ENCODE measurements at places on chromosomes 16 and 17.

GRCh38 chr16:6125483-6126259 is 1028.1 kb upstream of the EEF2KMT start:
- no peak for DNase-seq

DNA sequence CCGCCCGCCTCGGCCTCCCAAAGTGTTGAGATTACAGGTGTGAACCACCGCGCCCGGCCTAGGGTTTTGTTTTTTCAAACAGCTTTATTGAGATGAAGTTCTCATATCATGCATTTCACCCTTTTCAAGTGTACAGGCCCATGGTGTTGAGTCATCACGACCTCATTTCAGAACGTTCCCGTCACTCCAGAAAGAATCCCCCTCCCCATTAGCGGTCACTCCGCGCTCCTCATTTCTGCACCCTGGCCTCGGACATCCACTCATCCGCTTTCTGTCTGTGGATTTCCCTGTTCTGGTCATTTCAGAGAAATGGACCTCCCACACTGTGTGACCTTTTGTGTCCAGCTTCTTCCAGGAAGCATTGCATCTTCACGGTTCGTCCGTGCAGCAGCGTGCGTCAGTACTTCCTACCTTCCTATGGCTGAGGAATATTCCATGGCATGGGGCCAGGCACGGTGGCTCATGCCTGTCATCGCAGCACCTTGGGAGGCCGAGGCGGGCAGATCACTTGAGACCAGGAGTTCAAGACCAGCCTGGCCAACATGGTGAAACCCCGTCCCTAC is 135.2 kb upstream of the GSE1 start:
- DNase-seq = no peak

DNA sequence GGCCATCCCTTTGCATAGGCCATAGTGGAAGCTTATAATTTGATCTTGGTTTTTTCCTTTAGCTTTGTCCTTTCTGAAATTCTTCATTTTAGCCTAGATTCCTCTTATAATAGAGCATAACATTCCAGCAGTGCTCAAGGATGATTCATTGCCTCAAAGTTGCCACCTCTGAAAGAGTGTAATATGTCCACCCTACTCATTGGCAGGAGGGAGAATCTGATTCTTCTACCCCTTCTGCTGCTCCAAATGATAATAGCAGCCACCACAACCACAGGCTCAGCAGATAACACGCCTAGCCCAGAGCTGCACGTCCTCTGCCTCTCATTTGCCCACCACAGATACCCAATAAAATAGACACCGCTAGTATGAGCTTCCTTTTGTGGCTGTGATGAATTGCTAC is 337.4 kb upstream of the HSBP1 start:
- DNase-seq = no peak

DNA sequence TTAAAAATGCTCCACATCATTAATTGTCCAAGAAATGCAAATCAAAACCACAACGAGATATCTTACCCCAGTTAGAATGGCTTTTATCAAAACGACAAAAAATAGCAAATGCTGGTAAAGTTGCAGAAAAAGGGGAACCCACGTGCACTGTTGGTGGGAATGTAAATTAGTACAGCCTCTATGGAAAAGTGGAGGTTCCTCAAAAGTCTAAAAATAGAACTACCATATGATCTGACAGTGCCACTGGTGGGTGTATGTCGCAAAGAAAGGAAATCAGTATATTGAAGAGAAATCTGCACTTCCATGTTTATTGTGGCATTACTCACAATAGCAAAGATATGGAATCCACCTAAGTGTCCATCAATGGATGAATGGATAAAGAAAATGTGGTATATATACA is 38.2 kb upstream of the ZFHX3 start:
- no peak for DNase-seq

DNA sequence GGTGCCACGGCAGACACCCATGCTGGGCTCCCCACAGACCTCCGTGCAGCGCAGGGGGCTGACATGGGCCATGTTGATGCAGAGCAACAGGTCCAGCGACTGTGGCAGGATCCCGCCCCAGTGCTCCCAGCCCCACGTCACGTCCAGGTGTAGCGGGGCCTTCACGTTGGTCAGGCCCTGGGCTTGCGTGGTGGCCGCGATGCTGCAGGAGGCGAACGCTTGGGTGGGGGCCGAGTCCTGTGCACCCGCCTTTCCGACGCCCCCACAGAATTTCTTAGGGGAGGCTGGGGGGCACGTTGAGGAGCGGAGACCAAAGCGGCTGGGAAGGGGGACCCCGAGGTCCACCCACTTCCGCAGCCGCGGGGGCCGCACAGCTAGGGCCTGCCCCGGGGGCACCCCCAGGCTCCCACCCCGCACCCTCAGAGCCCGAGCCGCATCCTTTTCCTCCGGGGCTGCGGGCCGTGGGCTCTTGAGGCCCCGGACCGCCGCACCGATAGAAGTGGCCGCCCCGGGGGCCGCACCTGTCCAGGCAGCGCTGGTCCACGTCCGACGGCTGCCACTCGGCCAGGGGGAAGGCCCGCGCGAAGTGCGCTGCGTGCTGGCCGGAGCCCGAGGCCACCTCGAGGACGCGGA is 416 bp downstream of the METTL26 start:
- no peak for DNase-seq

GRCh38 chr16:69382421-69382820 is 3.4 kb downstream of the TERF2 start:
- no peak for DNase-seq

GRCh38 chr17:28773736-28774135 is 29.9 kb downstream of the TRAF4 start:
- DNase-seq = no peak

DNA sequence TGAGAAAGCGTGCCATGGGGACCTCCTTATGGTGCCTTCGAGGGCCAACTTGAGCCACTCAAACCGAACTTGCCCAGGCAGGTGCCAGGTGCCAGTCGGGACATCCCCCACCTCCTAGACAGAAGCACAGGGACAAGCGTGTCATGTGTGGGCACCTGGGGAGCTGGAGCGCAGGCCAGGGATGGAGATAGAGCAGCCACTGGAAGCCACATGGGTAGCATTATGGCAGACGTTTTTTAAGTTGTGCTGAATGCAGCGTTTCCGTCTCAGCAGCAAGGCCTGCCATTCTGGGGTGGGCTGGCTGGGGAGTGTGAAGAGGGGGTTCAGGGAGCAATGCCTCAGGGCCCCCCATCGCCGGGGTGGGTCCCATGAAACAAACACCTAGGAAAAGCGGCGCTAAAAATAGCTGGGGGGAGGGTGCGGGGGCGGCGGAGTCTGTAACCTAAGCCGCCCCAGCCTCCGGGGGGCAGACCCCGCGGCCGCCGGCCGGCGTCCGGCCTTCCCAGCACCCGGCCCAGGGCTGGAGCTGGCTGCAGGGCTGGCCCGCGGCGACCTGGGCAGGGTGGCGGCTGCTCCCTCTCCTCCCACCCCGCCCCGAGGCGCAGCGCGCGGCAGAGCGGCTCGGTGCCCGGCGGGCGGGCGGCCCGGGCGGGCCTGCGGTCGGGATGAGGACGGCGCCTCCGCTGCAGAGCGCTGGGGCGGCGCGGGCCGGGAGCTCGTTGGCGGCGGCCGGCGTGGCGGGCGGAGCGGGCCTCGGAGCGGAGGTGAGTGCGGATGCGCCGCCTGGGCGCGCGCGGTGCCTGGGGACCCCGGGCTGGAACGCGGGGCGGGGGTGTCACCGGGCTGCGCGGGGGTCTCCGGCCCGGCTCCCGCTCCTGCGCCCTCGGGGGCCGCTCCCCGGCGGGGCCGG is at the start of gene ZNF469:
ZNF469 (plus strand) TSS at position 469 of the 910 bp plus-strand sequence. CDS start 44,512 bp downstream, outside the sequence.
- DNase-seq = no peak

- no peak for DNase-seq
Observed at GRCh38 chr17:75326226-75326848, 37.1 kb upstream of the SLC25A19 start.
